ENCODE measurements at places on chromosomes 1 and 21.

DNA sequence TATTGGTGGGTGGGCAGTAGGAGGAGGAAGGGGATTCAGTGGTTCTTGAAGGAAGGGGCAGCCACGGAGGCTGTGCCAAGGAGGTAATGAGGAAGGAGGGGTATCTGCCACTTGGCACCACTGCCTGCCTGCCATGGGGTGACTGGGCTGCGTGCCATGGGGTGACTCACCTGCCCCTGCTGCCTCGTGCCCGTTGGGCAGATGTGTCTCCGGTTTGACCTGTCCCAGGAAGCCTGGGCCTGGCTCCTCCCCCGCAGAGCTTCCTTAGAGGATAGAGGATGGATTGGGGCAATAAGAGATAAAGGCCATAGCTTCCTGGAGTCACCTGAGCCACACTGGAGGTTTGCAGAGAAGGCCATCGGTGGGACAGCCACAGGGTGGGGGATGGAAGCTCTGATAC is 1.7 kb downstream of the PADI3 start:
- no peak for DNase-seq

DNA sequence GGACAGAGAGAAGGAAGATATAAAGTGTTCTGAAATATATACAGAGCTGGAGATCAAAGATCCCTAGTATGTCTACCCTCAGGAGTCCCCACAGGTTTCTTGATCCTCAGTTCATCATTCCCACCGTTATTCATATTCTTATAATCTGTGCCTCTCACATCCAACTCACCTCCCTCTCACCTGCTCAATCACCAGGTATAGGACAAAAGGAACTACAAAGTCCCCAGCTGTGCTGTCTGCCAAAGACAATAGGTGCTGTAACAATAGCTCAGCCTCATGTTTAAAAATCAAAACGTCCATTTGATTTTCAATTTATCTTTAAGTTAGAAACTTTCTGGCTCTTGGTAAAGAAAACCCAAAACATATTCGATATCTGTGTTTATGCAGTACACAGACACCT is 121.1 kb upstream of the PKN2 start:
- DNase-seq: no peak

DNA sequence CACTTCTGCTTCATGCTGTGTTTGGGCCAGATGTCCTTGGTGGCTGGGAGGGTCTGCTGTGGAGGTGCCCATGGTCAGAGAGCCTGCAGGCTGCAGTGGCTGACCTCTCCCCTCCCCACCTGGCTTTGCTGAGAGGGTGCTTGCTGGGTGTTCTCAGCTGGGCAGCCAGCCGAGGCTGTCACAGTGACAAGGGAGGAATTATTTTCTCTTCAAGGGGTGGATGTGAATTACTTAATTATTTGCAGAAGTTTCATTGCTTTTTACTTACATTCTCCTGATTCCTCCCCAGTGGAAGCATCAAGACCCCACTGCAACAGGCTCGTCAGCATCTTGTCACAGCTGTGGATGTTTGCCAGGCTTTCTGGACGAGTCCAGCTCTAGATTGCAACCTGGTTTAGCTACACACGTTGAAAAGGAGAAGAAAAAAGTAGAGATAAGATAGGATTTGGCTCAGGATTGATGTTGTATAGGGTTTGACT is 70.3 kb downstream of the GALNT2 start:
- no peak for DNase-seq

- no peak for DNase-seq
These were observed 26.2 kb downstream of the ITPKB start for GRCh38 chr1:226712742-226713419.

GRCh38 chr1:84330125-84330984 is 28.8 kb downstream of the SAMD13 start:
- DNase-seq: no peak

DNA sequence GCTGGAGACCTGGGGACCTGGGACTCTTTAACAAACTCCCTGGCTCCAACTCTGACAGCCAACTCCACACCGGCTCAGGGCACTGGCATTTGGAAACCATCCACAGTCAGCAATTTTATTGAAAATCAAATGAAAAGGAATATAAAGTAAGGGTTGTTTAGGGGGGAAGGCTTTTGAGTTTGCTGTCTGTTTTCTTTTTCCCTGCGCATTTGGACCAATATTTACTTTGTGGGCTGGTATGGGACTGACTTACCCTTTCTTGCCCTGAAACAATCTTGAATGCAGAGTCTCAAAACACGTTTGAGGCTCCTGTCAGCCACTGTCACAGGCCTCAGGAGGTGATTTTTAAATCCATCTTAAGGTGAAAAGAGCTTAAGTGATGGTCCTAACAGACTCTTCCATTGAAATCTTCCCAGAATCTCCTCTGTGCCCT is 15.4 kb upstream of the EFHD2 start:
- DNase-seq: no peak
